Cortex of kidney (tissue), 1 donor: ENCODE measurements at places on chromosomes 1 and 21.

DNA sequence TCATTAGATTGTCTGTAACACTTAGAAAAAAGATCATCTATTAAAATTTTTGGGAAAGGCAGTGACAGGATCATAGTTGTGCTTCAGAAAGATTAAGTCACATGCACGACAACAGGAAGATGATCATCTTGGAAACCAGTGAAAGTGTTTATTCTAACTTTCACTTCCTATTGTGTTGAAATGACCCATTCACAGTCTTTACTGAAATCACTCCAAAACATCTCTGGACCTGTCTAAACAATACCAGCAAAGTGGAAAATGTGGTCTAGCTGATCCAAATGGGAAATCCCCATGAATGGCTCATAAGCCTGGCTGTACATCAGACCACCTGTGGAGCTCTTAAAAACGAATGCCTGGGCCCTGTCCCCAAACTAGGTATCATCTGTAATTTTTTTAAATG, 111.1 kb upstream of the ETV3 start:
- no peak for DNase-seq

DNA sequence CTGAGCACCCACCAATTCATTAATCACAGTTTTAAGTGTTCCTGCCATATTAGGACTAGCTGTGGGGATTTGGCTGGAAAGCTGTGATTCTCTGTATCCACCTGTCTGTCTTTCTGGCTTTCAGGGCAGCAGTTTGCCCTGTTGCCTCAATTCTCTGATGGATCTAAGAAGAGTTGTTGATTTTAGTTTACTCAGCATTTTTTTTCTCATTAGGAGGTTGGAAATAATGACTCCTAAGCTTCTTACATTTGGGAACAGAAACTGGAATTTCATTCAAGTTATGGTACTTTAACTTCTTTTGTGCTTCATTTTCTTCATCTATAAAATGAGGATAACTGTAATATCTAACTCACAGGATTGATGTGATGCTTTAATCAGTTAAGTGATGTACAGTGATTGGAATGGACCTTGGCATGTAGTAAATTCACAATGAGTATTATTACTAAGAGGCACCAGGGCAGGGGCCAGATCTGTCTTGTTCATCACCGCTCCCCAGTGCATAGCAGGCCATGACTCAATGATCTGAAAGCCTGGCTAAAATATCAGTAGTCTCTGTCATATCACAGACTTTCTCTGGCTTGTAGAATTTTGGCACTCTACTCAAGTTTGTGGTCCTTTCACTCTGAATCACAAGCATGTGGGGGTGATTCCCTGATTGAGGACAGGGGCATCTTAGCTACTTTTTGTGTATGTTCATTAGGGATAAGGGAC, 51.4 kb upstream of the GREM2 start:
- no peak for DNase-seq

DNA sequence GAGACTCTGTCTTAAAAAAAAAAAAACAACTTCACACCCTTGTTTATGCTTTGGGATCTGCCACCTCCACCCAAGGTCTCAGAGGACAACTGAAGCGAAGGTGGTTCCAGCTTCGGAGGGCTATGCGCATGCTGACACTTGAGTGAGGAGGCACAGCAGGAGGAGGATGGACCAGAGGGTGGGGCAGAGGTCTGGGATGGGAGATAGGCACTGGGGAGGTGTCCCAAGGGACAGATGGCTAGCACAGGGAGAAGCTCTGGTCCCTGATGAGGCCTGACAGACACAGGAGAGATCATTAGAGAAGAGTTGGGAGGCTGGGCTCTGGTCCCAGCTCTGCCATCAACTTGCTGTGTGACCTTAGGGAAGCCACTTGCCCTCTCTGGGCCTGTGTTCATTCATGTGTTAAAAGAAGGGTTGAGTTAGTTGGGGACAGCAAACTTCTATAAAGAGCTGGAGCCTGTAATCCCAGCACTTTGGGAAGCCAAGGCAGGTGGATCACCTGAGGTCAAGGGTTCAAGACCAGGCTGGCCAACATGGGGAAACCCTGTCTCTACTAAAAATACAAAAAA, 16.8 kb downstream of the E2F2 start:
- no peak for DNase-seq

DNA sequence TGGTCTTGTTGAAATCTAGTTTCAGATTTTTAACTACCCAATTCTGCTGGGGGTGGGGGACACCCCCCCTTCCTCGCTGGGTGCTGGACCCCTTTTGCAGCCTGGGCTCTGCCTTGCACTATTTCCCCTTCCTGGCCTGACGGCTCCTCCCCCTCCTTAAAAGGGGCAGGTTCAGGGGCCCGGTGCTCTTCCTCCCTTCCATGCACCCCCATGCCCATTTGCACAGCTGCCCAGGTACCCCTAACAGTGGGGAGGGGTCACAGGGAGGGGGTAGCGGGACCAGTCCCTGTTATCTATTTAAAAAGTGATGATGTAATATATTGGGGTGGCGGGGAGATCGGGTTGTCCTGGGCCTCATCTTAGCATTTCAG, 15.3 kb downstream of the ZBTB7B start:
- no peak for DNase-seq

DNA sequence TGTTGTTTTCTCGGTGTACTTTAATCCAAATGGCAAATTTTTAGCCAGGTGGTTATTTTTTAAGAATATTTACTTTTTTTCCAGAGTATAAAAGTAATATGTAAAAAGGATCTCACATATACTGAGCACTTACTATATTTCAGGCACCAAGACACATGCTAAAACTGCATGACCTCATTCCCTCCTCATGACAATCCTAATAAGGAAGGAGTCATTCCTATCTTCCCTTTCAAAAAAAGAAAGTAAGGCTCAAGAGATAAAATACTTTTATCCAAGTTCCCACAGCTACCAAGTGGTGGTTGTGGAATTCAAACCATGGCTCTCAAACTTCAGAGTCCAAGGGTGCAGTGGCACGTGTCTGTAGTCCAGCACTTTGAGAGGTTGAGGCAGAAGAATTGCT, 19.4 kb downstream of the ATP2B4 start:
- DNase-seq = no peak
